ENCODE measurements at places on chromosomes 7 and 10.

- DNase-seq = no peak
Observed at GRCh38 chr10:71667387-71667752, 52.2 kb downstream of the C10orf105 start.

DNA sequence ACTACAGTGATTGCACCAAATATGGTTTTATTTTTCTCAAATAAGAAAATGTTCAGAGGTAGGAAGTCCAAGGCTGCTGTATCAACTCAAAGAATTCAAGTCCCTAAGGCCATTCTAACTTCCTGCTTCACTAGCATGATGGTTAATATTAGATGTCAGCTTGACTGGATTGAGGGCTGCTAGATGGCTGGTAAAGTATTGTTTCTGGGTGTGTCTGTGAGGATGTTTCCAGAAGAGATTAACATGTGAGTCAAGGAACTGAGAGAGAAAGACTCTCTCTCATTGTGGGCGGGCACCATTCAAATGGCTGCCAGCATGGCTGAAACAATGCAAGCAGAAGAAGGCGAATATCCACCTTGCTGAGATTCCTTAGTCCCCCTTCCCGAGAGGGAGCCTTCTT lies 77.4 kb upstream of the NRBF2 start:
- DNase-seq = no peak

- DNase-seq = no peak
Observed at GRCh38 chr10:11144626-11145494, 127.2 kb downstream of the CELF2 start.

GRCh38 chr10:132910186-132910880 lies 32.0 kb downstream of the CFAP46 start:
- DNase-seq = no peak

DNA sequence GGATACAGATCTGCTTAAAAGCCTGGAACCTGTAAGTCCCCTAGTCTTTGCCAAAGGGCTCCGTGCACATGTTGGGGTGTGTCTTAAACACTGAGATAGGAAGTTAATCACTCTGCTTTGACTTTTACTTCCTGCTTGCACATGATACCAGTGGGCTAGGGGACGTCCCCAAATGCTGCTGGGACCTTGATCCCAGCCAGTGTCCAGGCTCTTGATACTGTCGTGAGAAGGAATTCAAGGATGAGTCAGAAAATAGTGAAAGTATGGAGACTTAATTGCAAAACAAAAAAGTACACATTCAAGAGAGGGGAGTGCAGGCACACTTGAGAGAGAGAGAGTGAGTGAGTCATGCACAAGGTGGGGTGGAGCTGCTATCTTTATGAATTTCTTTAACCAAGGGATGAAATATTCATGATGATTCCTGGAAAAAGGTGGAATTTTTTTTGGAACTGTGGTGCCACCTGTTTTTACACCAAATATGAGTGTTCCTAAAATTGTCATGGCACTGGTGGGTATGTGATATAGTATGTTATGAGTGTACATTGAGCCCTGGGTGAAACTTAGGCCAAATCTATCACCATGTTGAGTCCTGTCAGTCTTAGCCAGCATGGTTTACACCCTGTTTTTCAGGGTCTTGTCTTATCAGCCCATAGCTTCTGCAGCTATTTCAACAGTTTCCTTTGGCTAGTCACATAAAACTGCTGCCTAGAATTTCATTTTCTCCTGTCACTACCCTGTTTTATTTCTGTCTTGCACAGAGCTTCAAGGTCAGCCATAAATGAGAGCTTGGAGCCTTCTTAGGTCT lies 88.3 kb upstream of the CYP26C1 start:
- no peak for DNase-seq

DNA sequence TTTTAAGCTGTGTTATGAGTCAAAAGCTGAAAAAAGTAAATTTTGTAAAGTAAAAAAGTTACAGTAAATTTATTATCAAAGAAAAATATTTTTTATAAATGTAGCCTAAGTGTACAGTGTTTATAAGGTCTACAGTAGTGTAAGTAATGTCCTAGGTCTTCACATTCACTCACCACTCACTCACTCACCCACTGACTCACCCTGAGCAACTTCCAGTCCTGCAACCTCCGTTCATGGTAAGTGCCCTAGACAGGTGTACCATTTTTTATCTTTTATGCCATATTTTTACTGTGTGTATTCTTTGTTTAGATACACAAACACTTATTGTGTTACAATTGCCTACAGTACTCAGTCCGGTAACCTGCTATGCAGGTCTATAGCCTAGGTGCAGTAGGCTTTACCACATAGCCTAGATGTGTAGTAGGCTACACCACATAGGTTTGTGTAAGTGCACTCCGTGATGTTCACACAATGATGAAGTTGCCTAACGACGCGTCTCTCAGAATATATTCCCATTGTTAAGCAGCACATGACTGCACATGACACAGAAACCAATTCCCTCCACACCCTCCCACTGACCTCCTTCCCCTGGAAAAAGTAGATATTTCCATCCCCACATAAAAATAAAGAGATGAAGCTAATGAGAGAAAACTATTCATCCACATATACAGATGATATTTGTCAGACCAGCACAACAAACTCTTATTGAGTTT lies 44.8 kb upstream of the FGL2 start:
- no peak for DNase-seq

- DNase-seq = no peak
Observed at GRCh38 chr10:14661818-14662217, 112.9 kb downstream of the FAM107B start.

DNA sequence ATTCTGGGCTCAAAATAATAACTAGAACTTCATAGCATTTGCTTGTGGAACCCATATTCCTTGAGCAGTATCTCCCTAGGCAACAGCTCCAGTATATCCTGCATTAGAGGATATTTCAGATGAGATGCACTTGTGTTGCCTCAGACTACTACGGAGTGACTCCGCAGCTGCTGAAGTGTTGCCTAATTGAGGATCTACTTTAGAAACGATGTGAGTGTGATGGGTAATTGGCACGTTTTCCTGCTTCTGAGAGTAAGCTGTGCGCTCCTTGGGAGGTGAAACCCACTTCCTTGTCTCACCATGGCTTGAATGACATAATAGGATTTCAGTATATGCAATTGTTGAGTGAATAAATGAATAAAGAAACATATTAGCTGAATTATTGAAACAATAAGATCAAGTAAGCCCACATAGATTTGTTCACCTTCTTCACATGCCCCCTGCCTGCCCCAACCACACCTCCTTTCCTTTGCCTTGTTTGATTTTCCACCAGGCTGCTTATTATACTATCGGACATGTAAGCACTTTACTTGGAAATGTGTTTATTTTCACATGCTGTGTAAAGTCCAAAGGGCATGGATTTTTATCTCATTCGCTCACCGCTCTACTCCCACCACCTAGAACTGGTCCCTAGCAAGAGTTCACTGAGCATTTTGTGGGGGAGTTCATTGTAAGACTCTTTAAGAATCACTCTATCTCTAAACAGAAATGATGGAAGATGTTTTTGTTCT lies 303.8 kb downstream of the KCNMA1 start:
- DNase-seq = no peak

GRCh38 chr10:70557876-70558275 lies 44.7 kb downstream of the PRF1 start:
- DNase-seq = no peak

DNA sequence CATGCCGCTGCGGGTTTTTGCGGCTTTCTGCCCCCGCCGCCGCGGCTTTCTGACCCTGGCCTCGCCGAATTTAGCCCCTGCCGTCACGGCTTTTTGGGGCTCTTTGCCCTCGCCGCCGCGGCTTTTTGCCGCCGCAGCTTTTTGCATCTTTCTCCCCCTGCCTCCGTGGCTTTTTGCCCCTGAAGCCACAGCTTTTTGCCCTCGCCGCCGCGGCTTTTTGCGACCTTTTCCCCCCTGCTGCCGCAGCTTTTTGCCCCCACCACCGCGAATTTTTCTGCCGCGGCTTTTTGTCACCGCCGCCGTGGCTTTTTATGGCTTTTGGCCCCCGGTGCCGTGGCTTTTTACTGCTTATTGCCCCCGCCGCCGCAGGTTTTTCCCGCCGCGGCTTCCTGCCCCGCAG lies 636.5 kb downstream of the ZNF716 start:
- DNase-seq = no peak

- no peak for DNase-seq
Observed at GRCh38 chr10:80567292-80567691, 29.6 kb downstream of the SH2D4B start.

- no peak for DNase-seq
Observed at GRCh38 chr10:49008091-49008490, 68.5 kb upstream of the LRRC18 start.

GRCh38 chr7:66609176-66609575 lies 19.5 kb upstream of the KCTD7 start:
- no peak for DNase-seq

GRCh38 chr7:130452951-130453350 lies 12.1 kb upstream of the CEP41 start:
- no peak for DNase-seq

- no peak for DNase-seq
Observed at GRCh38 chr10:60349426-60349825, 40.2 kb downstream of the ANK3 start.

DNA sequence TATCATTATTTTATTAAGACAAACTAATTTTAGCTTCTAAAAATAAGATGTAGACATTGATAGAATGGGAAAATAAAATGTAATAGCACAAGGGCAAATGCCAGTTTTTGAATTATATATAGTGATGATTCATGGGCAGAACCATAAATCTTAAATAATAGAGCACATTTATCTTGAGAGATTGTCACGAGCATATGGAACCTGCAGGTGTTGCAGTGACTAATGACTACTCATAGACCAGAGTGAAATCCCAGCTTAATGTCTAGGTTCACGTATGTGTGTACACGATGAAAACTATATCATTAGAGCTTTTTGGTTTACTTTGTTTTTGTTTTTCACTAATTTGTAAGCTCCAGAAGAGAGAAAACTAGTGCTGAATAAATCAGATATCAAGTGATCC lies 150.2 kb upstream of the CACNA2D1 start:
- no peak for DNase-seq

- DNase-seq = no peak
Observed at GRCh38 chr7:68688416-68689086, 909.7 kb upstream of the AUTS2 start.

GRCh38 chr10:96667401-96667800 lies 52.9 kb downstream of the PIK3AP1 start:
- DNase-seq = no peak

GRCh38 chr7:46814516-46815250 lies 767.2 kb downstream of the TNS3 start:
- DNase-seq = no peak

GRCh38 chr7:47258798-47259197 lies 323.1 kb downstream of the TNS3 start:
- no peak for DNase-seq

DNA sequence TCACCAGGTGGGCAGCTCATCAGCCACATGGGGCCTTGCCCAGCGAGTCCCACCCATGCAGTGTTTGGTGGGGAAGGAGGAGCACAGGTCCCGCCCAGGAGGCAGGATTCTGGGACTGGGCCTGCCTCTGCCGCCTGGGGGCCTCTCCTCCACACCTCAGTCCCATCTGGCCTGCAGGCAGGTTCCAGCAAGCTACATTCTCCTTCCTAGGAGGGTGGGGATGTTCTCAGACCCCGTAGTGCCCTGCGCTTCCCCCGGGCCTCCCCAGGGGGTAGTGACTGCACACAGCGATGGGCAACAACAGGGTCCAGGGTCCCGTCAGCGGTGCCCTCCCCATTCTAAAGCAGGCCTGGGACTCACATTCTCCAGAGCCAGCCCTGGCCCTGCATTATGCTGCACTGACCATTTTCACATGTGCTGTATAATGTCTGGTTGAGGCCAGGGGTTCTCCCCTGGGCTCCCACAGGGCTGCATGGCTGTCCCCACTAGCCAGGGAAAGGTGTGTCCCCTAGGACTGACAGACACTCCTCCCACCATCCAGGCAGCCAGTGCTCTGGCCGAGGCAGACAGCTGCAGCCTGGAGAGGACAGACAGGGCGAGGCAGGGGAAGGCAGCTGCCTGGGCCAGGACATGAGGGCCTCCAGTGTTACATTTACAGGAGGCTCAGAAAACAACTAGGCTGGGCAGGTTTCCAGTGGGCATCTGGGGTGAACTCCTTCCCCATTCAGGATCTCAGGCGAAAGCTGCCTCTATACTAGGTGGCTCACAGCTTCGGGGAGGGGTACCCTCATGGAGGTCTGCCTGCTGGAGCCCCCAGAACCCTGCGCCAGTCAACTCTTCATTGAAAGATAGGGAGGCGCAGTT lies 9.3 kb downstream of the RASGEF1A start:
- no peak for DNase-seq

- no peak for DNase-seq
Observed at GRCh38 chr10:119191881-119192280, 13.3 kb upstream of the PRDX3 start.

DNA sequence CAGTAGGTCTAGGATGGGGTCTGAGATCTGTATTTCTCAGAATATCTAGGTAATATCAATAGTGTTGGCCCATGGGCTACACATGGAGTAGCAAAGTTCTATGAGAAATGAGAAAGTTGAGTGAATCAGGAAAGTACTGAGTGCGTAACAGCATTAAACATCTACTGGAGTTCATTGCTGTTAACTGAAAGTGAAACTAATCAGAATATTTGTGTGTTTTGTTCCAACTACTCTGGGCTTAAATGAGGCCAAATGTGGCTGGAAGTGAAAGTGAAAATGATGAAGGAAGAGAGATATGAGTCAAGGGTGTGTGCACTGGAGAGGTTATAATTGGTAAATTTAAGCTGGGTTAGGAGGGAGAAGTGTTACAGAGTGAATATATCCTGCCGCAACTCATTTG lies 46.5 kb downstream of the TMEM106B start:
- no peak for DNase-seq

DNA sequence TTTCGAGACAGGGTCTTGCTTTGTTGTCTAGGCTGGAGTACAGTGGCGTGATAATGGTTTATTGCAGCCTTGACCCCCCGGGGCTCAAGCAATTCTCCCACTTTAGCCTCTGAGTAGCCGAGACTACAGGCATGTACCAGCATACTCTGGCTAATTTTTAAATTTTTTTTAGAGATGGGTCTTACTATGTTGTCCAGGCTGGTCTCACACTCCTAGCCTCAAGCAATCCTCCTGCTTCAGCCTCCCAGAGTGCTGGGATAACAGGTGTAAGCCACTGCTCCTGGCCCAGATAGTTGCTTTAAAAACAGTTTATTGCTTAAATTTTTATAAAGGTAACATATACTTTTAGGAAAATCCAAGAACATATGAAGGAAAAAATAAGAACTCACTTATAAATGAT lies 26.3 kb downstream of the NEURL1 start:
- DNase-seq = no peak

GRCh38 chr7:80385508-80385907 lies 126.4 kb downstream of the GNAT3 start:
- DNase-seq = no peak

GRCh38 chr10:99631496-99631895 lies 11.3 kb upstream of the SLC25A28 start:
- DNase-seq = no peak

- no peak for DNase-seq
Observed at GRCh38 chr10:50607356-50607925, 16.3 kb downstream of the SGMS1 start.

All from stimulated activated CD8-positive, alpha-beta memory T cell treated with anti-CD3 and anti-CD28 coated beads, Interleukin-4, amount 100 ng/mL, for 1 hour (primary cell).